Osteocyte (in vitro differentiated cells): ENCODE measurements at places on chromosomes 5 and 9. TPM values are rescaled to one million over a fixed set of nuclear protein-coding genes. Genes with fewer than 3 reads are reported as not detected.
A peak's percentile ranks its signal among the peaks of the same experiment; 100 is the strongest.

Gene CD14
- not detected in 2 replicates for total RNA-seq

Gene IFNA13
- total RNA-seq: not detected in 2 replicates

DNA sequence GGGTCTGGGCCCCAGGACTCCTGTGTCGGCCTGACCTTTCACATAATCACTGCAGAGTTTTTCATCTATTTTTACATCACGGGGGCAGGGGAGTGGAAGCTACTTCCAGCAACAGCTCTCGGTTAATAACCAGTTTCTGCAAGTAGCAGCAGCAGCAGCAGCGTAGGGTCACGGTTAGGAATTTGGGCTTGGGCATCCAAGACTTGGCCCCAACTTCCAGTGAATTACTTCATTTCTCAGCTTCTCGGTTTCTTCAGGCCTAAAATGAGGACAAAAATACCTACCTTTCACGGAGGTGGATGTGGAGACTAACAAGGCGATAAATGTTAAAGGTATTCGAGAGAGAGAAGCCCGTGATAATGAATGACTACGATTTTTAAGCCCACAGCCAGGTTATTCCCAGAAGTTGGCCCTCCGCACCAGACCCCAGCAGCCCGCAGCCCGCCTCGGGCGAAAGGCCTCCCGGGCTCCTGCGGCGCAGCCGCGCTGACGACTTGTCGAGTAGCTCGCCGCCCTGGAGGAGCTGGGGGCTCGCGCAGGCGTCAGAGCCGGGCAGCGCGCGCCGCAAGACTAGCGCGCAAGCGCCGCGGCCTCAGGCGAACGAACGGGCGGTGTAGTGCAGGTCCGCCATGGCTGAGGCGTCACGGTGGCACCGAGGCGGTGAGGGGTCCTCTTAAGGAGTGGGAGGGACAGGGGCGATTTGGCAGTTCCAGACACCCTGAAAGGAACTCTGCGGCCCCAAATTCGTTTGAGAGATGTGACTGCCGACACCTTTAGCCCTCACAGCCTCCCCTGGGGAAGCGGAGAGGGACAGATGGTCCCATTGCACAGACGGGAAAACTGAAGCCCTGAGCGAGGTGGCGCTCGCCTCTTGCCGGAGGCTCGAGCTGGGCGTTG, at the start of gene PKD2L2:
Gene PKD2L2, plus strand, starts transcription at position 595 of the 897 bp plus-strand sequence. Its CDS starts 35 bp downstream, at position 630.
- no peak within 1 kb of the TSS for H3K4me3 ChIP-seq
- DNase-seq: peak; percentile 85
- H3K4me1 ChIP-seq: peaks cover 4% of the 10 kb centered on the region
- H3K27me3 ChIP-seq: peaks cover 7% of the 10 kb centered on the region
- H3K27ac ChIP-seq: no peak within 1 kb of the TSS

Gene FGF10
- total RNA-seq: not detected in 2 replicates

Gene SLC6A3
- not detected in 2 replicates for total RNA-seq

DNA sequence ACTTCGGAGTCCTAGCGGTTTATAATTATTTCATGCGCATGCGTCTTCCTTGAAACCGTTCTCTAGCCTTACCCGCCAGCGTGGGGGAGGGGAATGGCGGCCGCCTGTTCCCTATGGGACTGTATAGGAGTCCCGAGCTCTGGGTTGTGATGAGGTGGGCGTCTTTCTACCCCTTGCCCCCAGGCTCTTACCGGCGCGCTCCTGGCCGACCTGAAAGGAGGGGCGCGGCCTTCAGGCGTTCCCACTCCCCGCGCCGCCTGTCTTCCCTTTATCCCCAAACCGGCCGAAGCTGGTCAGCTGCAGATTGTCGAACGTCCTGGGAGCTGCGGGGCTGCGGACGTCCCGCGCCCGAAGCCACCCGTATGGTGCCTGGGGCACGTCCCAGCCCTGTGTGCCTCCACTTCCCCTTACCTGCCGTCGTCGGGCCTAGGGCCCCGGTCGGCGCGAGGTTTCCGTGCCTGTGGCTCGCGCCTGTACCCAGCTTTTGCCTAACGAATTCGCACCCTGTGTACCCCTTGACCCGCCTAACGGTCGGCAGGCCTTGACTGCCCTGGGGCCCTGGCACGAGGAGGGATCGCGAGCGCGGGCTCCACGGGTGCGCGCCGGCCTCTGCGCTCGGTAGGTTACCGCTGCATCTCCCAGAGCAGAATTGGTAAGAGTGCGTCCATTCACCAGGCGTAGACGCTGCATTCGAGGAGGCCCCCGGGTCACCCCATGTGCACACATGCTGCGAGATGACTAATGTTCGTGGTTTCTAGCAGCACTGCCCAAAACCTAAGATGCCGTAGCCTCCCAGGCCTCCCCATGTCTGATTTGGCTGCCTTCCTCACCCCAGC, 653 bp upstream of the HNRNPH1 start:
- H3K27ac ChIP-seq: peak overlapping the region; percentile 99
- peaks cover 36% of the 10 kb centered on the region for H3K36me3 ChIP-seq
- peak overlapping the region; percentile 97 for H3K4me3 ChIP-seq
